ENCODE measurements at places on chromosomes 16 and 17.

GRCh38 chr17:72301887-72302286 lies 181.1 kb downstream of the SOX9 start:
- no peak for DNase-seq

GRCh38 chr17:48455791-48456190 lies 25.8 kb upstream of the SKAP1 start:
- no peak for DNase-seq

- no peak for DNase-seq
Observed at GRCh38 chr17:51118330-51119195, 2.1 kb downstream of the SPAG9 start.

GRCh38 chr16:56977823-56978430 lies 11.4 kb upstream of the NLRC5 start:
- no peak for DNase-seq

- no peak for DNase-seq
Observed at GRCh38 chr17:36002631-36003030, 1.3 kb upstream of the CCL15 start.

DNA sequence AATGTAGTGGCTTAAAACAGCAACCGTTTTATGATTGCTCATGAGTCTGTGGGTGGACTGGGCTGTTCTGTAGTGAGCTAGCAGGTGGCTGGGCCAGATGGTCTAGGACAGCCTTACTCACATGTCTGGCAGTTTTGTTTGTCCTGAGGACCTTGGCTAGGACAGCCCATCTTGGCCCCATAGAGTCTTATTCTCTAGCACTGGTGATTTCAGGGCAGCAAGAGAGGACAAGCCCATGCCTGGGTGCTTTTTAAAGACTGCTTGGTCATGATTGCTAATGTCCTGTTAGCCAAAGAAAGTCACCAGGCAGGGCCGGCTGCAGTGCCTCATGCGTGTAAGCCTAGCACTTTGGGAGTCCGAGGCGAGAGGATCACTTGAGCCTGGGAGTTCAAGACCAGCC lies 139.8 kb downstream of the KATNIP start:
- no peak for DNase-seq

GRCh38 chr17:71444078-71444477 lies 676.7 kb upstream of the SOX9 start:
- no peak for DNase-seq

DNA sequence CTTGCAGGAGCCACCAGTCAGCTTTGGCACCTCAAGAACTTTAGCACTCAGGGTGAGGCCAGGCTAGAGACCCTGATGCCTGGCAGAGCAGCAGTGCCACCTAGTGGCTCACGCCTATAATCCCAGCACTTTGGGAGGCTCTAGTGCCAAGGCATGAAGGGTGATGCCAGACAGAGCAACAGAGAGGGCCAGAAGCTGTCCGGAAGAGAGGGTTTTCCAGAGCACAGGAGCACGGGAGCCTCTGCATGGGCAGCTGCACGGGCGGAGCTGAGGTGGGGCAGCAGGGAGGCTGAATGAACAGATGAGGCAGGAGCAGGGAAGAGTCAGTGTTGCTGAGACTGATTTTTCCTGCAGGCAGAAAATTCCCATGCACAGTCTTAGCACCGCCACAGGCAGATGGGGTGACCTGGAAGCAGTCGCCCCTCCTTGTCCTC lies 38.9 kb downstream of the MYH3 start:
- DNase-seq = peak; percentile 66

- no peak for DNase-seq
Observed at GRCh38 chr17:41772218-41772585, 14.3 kb downstream of the JUP start.

- DNase-seq = no peak
Observed at GRCh38 chr17:55420067-55420775, 1.4 kb downstream of the MMD start.

DNA sequence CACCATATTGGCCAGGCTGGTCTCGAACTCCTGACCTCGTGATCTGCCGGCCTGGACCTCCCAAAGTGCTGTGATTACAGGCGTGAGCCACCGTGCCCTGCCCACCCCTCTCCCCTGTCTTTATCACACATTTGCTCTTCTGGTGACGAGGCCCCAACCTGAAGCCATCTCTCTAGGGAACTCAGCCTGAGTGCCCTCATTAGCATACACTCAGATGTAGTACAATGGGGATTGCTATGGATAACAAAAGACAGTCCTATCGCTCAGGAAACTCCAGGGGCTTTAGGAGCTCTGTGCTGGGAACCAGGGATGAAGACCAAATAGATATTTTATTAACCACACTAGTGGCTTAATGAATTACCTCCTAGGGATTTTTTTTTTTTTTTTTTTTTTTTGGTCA lies 100.7 kb downstream of the MARF1 start:
- DNase-seq = no peak

- no peak for DNase-seq
Observed at GRCh38 chr16:77700846-77701245, 21.5 kb upstream of the NUDT7 start.

DNA sequence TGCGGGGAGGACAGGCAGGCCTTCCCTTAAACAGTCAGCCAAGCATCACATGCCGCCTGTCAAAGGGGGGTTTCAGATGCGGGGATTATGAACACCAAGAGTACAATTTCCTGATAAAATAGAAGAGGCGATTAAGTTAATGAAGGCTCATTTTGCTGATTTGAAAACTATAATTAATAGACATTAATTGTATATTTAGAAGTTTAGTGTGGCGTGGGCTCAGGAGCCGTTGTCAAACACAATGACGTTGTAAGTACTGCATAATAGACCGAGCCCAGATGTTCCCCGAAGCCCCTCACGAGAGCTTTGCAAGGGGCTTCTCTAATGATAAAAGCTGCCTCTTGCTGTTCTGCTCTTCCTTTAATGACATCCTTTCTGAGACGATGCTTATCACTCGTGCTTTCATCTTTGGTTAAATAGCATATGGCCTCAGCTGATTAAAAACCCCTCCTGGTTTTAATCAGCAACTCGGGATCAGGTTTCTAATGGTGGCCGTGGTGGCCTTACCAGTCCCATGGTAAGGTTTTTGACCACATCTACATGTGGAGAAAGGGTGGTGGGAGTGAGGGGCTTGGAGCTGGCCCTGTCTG lies 28.2 kb downstream of the SNX20 start:
- DNase-seq = no peak

GRCh38 chr16:71357681-71358080 lies 842 bp upstream of the CALB2 start:
- no peak for DNase-seq

GRCh38 chr16:74275711-74276110 lies 20.9 kb upstream of the PSMD7 start:
- DNase-seq = no peak

GRCh38 chr16:84942786-84943185 lies 68.5 kb downstream of the ZDHHC7 start:
- DNase-seq = no peak

- no peak for DNase-seq
Observed at GRCh38 chr17:27888945-27889344, 4.2 kb downstream of the LYRM9 start.

DNA sequence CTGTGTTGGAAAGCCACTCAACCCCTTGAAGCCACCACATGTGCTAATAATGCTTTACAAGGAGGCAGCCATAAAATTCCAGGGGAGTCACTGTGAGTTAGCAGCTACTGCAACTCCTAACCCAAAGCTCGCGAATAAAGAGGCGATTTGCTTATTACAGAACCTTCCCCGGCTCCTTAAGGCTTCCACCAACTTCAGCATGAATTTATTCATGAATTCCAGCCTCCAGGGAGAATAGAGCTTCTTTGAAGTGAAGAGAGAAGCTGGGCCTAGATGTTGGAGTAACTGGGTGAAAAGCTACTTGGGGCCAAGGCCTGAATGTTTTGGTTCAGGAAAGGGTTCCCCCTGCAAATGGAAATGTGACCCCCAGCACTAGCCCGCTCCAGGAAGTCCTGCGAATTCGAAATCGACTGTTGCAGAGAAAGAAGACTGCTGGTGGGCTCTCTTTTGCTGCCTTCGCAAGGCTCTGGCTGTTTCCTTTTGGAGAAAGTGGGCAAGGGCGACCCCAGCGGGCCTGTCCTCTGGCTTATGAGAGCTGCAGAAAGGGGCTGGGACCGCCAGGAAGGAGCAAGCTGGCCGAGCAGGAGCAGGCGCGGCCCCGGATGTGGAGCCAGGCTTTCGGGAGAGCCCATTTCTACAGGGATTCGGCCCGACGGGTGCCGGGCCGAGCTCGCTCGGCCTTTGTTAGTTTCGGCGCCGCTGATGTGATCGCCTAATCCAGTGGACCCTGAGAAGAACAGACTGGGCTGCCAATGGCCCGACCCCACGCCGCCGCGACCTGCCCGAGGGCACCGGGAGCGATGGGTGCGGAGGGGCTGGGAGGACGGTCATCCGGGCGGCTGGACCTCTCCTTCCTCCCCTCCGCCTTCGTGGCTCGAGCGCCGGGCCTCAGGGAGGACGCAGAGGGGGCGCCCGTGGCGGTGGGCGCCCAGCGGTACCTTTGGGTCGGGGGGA lies 7.6 kb downstream of the CBX8 start:
- no peak for DNase-seq

DNA sequence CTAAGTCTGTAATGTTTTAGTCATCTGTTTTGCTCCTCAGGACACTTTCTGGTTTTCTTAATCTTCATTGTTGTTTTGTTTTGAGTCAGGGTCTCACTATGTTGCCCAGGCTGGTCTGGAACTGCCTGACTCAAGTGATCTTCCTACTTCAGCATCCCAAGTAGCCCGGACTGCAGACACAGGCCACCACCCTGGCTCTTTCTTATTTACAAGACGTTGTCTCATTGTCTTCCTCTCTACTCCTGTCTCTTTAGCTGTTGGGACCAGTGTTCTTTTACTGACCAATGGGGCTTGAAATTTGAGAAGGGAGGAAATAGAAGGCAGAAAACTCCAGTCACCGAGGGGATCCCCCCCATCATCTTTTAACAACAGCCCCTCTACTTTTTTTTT lies 1.2 kb downstream of the SCPEP1 start:
- no peak for DNase-seq

DNA sequence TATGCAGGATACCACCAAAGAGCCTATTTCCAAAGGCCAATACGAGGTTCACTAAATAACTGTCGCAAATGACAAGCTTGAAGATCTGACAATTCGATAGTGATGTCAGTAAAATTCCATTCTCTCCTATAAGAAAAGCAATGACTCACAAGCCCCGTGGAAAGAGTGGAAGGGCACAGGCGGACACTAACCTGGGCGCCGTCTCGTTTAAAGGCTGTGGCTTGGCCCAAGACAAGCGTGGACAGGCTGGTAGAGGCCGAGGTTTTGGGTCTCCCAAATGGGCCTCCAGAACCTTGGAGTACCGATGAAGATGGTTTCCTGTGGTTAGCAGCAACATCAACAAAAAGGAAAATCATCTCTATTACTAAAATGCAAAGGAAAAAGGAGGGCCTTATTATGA lies 16.5 kb upstream of the SLC38A8 start:
- DNase-seq = no peak

GRCh38 chr16:80114699-80115098 lies 426.1 kb upstream of the DYNLRB2 start:
- no peak for DNase-seq

DNA sequence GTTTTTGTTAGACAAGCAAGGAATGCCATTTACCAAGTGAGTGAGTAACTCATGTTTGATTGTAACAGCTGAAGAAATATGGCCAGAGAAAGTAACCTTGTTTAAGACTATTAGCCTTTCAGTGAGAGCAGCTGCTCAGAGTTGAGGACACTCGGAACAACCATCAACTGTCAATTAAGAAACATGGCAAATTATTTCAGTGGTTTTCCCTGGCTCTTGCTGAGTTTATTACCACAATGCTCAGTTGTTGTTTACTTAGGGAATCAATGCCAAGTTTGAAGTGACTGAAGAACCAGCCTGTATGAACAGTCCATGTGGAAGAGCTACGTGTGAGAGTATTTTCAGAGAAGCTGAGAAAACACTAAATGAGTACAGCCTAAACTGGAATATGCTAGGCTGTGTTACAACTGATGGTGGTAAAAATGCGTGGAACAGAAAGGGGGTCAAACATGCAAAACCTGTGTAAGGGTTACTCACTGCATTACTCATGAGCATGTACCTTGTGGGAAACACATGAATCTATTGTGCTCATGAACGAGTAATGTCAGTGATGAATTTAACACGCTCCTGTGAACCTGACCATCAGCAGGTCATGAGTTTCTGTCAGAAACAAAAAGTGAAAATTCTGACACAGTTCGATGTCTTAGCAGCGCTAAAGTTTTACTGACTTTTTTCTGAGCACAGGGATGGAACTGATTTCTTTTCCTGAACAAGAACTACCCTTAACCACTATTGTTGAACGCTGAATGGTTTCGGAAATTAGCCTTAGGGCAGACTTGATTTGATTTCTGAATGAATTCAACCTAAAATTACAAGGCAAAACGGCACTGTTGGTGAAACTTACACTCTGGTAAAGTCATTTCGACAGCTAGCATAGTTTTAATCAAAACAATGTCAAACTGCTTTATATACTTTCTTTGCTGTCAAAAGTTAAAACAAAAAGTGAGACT lies 33.5 kb downstream of the GNA13 start:
- no peak for DNase-seq

- no peak for DNase-seq
Observed at GRCh38 chr17:51873302-51873701, 285.2 kb downstream of the CA10 start.

GRCh38 chr17:75295201-75296158 lies 6.2 kb upstream of the SLC25A19 start:
- no peak for DNase-seq

GRCh38 chr17:58172369-58173071 lies 5.7 kb downstream of the OR4D2 start:
- no peak for DNase-seq

DNA sequence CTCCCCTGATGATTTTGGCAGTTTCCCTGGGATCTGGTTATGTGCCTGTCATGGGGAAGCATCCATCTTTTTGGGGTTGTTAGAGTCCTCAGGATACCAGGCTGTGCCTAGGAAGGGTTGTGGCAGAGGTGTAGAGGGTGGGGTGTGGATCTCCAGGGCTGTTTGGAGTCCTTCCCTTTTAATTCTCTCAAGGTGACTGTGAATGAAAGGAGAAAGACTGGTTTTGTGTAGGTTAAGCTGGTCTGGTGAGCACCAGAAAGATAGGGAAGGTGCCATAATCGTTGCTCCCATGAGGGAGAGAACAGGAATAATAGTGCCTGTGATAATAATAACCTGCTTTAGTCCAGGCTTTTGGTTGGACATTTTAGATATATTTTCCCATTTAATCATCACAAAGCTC lies 7.0 kb downstream of the MAP2K4 start:
- DNase-seq = no peak

- no peak for DNase-seq
Observed at GRCh38 chr17:82840431-82840831, 609 bp upstream of the ZNF750 start.

- DNase-seq = no peak
Observed at GRCh38 chr16:48492133-48492532, 106.9 kb upstream of the SIAH1 start.

DNA sequence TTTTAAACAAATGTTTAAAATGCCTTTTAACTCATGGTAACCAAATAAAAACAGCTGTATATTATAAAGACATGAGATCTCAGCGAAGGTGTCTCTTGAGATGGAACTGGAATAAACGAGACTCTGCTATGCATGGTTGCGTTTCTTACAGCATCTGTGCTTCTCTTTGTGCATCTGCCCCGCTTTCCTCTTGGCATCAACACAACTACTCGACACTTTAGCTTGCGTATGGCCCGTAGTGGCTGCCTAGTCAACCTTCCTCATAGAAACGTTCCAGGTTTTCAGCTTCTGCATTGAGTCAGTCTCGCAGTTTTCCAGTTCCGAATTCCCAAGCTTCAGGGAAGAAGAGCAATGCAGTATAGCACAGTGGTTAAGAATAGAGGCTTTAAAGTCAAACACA lies 214.9 kb downstream of the CEP112 start:
- DNase-seq = no peak

Measured in D721Med (cell line).